ENCODE measurements at places on chromosomes 2 and 18.

GRCh38 chr2:195592105-195592504, 64.9 kb upstream of the SLC39A10 start:
- no peak for DNase-seq

- no peak for DNase-seq
Observed at GRCh38 chr2:27828305-27828704, 56.8 kb downstream of the MRPL33 start.

DNA sequence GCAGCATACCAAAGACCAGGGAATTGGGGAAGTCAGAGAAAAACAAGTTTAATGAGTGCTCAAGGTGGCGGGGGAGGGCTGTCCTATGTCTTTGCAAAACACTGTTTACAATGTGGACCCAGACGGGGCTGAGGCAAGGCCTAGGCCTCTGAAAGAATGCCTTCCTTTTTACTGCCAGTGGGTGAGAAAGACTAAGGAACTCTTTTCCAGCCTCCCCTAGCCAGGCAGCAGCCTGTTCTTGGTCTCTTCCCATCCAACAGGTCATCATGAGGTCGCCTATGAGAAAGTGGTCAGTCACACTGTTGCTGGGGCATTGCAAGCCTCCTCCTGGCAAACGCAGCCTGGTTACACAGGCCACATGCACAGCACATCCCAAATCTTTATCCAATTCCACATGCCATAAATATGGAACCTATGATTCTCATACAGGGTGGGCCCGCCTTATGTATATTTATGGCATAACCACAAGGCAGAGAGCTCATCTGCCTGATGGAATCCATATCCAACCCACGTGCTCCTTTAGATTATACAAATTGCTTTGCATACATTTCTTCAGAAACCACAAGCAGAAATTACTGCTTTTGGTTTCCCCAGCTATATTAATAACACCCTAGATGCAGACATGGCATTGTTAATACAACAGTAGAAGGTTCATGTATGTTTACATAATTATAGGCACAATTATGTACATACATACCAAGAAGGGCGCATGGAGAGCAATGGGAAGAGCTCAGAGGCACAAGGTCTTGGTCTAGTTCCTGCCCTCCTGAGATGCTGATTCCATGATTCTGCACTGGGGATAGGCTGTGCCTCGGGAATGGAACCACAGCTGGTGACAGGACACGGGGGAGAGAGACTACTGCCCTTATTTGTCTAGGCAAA, 48.6 kb downstream of the NRP2 start:
- no peak for DNase-seq

DNA sequence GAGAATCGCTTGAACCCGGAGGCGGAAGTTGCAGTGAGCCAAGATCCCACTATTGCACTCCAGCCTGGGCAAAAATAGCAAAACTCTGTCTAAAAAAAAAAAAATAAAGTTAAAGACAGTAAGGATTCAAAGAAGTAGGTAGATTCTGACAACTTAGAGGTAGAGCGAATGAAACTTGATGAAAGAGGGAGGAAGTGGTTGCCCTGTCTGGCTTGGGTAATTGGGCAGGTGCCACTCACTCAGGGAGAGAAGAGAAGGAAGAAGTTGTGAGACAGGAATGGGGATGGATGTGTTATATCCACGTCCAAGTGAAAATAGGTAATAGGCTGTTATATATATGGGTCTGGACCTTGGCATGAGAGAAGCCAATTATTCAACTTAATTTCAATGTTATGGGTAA, 26.3 kb downstream of the NDC80 start:
- no peak for DNase-seq

Data from activated CD4-positive, alpha-beta T cell treated with anti-CD3 and anti-CD28 coated beads for 36 hours (primary cell).